Amniotic epithelial cell (primary cell): ENCODE measurements at places on chromosomes 7 and 10.
A peak's percentile ranks its signal among the peaks of the same experiment; 100 is the strongest.

GRCh38 chr10:48309711-48310226 lies 3.3 kb downstream of the MAPK8 start:
- peak; percentile 72 for DNase-seq

GRCh38 chr7:115775981-115776380 lies 254.6 kb downstream of the TFEC start:
- DNase-seq: no peak

- peak; percentile 11 for DNase-seq
Measured at GRCh38 chr10:109846832-109847231, 76.5 kb downstream of the XPNPEP1 start.

- no peak for DNase-seq
Measured at GRCh38 chr7:128350708-128351295, 7.1 kb upstream of the RBM28 start.

DNA sequence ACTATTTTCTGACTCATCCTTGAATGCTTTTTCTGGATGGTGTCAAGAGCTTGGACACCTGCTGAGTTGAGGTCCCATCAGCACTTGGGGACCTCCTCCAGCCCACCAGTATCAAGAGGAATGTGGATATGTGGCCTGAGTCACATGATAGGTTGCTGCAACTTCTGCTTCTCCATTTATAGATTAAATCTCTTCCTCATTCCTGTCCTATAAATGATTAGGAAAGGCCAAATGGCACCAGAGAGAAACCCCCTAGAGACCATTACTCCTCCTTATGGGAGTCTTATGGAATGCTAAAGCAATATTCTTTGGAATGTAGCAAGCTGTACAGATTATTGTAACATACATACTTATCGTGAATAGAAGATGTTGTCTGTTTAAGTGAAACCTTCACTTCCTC lies 85.6 kb downstream of the NEUROD6 start:
- DNase-seq: no peak

DNA sequence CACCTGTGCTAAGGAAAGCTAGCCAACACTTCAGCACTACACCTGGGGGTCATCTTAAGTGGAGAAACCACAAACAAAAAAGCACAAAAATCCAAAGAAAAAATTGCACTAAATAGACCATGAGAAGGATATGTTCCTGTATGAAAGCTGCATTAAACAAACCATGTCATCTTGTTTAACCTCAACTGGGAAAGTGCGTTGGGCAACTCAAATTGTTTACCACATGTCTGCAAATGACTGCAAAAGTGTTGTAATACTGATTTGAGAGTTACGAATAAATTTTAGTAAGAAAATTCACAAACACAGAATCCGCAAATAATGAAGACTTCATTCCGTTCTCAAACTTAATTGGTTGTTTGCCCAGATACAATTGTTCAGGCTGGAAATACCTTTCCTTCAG lies 111.9 kb upstream of the EGFR start:
- peak; percentile 54 for DNase-seq

DNA sequence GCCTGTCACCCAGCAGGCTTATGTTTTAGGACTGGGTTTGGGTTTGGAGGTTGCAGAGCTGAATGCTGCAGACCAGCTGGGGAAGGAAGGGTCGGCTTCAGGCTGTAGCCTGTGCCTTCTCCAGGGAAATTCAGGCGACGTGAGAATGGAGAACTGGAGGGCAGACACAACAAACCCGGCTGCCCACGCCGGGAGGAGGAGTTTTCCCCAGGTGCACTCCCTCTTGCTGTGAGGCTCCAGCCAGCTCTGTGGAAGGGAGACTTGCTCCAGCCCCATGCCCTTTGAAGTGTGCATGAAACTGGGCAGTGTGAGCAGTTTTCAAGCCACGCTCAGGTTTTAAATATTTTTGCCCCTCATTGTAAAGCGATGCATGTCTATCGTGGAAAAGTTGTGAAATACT lies 279.1 kb downstream of the CCSER2 start:
- DNase-seq: no peak

GRCh38 chr7:129134356-129134987 lies 10.0 kb upstream of the TSPAN33 start:
- no peak for DNase-seq

GRCh38 chr10:1007583-1007982 lies 18.1 kb downstream of the IDI2 start:
- no peak for DNase-seq

DNA sequence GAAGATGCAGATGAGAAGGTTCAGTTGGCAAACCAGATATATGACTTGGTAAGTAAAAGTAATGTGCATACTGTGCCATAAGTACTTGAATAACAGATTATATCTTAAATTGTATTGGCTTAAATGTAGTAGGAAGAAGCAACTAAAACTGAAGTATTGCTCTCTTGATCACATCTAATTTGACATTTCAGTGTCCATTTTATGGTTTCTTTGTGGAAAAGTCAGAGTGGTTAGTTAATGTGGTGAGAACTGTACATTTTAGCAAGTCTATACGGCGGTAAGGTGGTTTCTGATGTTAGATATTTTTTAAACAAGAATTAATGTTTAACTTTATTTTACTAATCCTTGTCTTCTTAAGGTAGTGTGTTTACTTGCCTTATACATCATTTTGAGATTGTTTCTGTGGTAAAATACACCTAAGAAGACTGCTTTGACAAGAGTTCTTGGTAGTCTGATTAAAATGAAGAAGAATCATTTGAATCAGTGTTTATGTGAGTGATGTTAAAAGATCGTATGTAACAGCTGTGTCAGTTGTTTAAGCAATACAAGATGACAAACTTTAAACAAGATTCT lies 5.1 kb downstream of the ING3 start:
- no peak for DNase-seq

- no peak for DNase-seq
Measured at GRCh38 chr7:5528815-5529442, 105.3 kb upstream of the TNRC18 start.

- DNase-seq: no peak
Measured at GRCh38 chr10:90819911-90820310, 37.9 kb downstream of the HTR7 start.

DNA sequence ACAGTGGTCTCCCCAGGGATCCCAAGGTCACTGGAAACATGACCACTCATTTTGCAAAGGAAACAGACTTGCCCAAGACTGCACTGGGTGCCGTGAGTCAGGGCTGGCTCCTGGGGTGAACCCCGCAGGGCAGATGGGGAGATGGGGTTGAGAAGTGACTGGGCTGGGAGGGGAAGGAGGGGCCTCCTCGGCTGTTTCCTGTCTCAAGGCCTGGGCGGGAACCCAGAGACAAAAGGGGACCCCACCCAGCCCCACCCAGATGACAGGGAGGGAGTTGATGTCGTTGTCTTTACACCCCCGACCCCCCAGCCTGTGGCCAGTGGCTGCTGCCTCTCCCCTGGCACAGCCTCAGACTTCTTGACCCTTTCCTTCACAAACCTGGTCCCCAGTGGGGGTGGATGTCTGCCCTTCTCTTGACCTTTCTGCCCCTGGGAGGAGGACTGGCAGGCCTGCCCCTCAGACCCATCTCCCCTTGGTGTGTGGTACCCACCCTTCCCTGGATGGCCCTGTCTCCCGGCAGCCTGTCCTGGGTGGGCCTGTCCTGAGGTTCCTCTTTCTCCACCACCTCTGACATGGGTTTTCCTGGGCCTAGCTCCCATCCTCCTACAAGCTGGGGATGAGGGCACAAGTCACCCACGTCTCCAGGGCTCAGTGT lies 1.4 kb downstream of the MYO1G start:
- no peak for DNase-seq

DNA sequence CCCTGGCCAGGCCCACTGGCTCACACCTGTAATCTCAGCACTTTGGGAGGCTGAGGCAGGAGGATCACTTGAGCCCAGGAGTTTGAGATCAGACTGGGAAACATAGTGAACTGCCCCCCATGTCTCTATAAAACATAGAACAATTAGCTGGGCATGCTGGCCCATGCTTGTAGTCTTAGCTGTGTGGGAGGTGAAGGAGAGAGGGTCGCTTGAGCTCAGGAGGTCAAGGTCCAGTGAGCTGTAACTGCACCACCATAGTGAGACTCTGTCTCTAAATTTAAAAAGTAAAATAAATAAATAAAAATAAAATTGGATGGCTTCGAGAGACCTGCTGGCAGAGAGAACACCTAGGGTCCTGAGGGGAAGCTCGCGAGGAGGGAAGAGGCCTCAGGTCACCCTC lies 69.9 kb upstream of the PARD3 start:
- DNase-seq: no peak

- peak; percentile 93 for DNase-seq
Measured at GRCh38 chr10:72030762-72031543, 57.4 kb downstream of the SPOCK2 start.

DNA sequence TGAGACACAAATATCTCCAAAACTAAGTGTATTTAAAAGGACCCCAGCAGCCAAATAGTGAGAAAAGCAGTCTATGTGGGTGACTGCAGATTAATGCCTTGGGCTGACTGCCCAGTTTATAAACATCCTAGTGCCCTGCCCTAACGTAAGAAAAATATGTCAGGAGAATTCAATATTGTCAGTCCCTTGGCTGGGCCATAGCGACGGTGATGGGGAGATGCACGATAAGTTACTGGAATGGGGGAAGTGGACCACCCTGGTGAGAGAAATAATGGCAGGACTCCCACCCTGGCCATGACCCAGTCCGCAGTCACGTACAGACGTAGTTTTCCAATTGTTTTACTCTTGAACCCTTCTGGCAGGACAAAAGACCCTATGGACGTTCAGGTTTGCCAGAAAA lies 48.0 kb downstream of the JCAD start:
- DNase-seq: no peak

DNA sequence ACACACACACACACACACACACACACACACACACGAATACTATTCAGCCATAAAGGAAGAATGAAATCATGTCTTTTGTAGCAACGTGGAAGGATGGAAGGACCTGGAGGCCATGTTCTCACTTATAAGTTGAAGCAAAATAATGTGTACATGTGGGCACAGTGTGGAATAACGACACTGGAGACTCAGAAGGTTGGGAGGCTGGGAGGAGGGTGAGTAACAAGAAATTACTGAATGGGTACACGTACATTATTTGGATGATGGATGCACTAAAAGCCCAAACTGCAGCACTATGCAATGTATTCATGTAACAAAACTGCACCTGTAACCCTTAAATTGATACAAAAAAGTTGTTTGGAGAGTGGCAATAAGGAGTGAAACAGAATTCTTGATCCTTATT lies 32.1 kb downstream of the KMT2C start:
- no peak for DNase-seq

DNA sequence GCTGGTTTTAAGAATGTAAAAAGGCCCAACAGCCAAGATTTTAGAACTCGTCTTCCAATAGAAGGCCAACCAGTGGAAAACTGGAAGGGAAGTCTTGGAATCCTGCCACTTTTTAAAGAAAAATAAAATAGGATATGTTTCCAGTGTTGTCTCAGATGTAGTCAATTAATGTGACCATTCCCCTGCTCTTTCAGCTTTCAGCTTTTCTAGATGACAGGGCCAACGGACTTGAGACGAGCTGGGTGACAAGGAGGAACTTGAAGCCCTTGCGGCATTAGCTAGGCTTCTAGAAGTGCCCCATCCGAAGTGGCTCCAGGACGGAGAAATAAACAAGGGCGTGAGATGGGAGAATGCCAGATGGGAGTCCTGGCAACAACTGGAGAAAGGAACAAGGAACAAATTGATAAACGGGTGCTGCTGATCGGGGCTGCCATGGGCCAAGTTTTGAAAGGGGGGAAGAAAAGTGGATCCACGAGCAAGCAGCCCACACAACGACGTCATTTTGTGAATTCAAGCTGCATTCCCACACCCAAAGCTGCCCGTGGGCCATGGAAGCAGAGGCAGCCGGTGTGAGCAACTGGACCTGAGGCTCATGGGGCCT lies 42.3 kb downstream of the CTBP2 start:
- no peak for DNase-seq

GRCh38 chr10:63129888-63130287 lies 3.2 kb upstream of the NRBF2 start:
- no peak for DNase-seq

- DNase-seq: no peak
Measured at GRCh38 chr7:51059504-51060142, 257.0 kb downstream of the COBL start.

DNA sequence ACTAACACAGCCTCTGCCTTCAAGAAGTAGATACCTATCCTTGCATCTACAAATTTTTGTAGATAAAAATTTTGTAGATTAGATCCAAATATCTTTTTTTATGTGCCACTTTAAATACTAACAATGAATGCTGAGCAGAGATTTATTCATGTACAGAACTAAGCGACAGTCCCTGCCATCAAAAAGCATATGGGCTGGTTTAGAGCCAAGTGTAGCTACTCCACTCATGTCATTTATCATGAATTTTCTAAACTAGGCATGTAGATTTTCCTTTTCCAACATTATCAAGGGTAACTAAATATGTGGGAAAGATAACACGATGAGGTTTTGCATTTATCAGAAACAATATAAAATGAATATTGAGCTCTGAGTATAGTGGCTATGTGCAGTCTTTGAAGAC lies 857.5 kb downstream of the XPNPEP1 start:
- no peak for DNase-seq

DNA sequence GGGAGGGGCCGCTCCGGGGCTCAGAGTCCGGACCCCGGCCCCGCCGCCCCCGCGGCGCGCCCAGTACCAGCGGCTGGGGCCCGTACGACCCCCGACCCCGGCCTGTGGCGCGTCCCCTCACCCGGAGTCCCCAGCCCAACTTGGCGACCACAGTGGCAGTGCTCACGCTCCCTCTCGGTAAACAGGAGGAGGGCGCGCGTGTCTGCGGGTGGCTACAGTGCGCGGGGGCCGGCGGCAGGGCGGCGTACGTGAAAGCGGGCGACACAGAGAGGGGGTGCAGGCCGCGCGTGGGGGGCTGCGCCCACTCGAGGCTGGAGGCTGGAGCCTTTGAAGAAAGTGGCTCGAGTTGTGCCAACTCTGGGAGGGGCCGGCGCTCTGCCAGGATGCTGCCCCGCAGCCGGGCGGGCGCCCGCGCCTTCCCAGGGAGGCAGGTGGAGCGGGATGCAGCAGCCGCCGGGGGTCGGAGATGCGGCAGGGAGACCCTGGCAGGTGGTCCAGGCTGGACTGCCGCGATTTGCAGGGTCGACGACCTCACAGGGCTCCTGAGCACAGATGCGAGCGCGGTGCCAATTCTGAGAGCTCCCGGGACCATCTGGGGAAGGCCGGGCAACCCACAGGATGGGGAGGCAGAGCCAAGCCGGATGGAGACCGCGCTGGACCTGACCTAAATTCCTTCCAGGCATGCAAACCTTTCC lies 655 bp downstream of the PTPRE start:
- DNase-seq: peak; percentile 67

DNA sequence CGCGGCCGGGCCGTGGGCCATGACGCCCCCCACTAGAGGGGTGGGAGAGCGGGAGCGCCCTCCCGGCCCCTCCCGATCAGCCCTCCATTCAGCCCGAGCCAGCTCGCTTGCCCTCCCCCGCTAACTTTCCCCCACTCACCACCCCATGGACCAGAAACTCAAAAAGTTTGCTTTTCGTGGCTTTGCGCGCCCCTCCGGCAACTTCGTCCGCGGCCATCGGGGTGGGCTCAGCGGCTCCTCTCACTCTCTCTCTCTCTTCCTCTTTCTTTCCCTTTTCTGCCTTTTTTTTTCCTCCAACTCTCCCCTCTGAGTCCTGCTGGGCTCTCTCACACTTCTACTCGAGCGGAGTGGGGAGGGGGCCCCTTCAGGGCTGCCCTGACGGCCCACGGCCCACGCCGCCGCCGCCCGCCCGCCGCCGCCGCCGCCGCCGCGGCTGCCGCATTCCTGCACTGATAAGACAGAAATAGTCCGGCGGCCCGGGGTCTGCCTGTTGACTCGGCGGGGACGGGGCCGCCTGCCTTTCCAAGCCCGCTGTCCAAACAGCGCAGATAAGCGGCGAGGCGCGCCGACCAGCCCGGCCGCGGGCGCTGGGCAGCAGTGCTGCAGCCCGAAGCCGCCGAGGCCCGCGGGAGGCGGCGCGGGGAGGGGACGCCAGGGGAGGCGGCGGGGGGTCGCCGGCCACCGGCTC lies at the start of gene SMARCD3:
TSS of gene SMARCD3 (minus strand) at position 349 of the 688 bp plus-strand sequence. CDS start at position 217, 132 bp downstream.
- DNase-seq: peak; percentile 67

GRCh38 chr7:71766016-71766415 lies 634.1 kb downstream of the GALNT17 start:
- DNase-seq: no peak
